ENCODE measurements at places on chromosomes 1 and 21.

DNA sequence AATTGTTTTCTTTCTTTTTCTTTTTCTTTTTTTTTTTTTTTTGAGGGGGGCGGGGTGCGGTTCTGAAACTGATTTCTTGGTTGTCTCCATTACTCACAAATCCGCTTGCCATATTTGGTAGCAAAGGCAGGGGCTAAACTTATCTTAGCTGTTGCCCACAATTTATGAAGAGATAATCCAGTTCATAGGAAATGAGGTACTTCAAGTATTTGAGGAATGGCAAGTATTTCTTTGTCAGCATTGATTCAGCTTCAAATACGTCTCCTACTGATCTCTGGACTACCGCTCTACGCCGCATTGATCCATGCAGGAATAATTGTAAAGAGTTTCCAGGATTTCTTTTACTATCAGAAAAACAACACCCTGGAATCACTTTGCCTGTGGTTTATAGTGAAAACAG, 289.2 kb upstream of the DPYD start:
- DNase-seq = no peak

GRCh38 chr1:151529781-151530180, 10.3 kb upstream of the TUFT1 start:
- no peak for DNase-seq

DNA sequence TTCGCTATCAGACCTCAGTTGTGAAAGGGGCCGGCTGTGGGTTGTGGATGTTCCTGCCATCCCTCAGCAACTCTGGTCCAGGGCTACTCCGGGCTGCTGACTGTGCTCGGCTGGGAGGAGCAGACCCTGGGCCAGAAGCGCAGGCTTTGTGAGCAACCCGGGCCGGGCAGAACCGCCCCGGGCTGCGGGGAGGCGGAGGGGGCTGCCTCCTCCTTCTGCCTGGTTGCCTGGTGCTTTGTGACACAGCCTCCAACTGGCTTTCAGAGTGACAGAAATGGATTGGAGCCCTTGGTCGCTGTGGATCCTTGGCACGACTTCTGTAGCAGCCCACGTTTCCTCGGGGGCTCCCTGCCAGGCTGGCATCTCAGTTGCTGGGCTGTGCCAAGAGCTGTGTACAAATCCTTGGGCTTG, 10.0 kb downstream of the DRAXIN start:
- DNase-seq = no peak

DNA sequence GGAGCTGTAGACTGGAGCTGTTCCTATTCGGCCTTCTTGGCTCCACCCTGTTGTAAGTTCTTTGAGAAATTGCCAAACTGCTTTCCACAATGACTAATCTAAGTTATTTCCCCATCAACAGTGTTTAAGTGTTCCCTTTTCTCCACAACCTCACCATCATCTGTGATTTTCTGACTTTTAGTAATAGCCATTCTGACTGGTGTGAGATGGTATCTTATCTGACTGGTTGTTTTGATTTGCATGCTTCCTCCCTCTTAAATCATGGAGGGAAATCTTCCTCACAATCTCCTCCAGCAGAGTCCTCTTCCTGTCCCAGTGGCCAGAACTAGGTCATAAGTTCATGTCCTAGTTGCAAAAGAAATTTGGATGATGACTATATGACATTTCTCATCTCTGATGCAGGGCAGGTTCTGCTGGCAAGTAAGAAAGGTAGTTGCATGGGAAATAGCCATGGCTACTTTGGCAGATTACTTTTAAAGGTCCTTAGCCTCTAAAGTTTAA, 294.0 kb downstream of the LRRC40 start:
- DNase-seq = no peak

- DNase-seq = no peak
Observed at GRCh38 chr1:94543893-94544635, 2.5 kb upstream of the F3 start.

GRCh38 chr21:14964621-14965020, 100.2 kb downstream of the NRIP1 start:
- DNase-seq = no peak

DNA sequence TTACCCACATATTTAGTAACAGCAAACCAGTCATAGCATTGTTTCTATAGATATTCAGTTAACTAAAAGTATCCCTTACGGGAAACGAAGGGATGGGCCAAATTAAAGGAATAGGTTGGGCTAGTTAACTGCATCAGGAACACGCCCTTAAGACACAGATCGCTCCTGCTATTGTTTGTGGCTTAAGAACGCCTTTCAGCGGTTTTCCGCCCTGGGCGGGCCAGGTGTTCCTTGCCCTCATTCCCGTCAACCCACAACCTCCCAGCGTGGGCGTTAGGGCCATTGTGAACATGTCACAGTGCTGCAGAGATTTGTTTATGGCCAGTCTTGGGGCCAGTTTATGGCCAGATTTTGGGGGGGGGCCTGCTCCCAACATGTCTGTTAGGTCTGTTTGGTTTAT, 14.7 kb downstream of the TNFRSF18 start:
- no peak for DNase-seq

GRCh38 chr1:63214553-63214952, 107.8 kb upstream of the FOXD3 start:
- DNase-seq = no peak

DNA sequence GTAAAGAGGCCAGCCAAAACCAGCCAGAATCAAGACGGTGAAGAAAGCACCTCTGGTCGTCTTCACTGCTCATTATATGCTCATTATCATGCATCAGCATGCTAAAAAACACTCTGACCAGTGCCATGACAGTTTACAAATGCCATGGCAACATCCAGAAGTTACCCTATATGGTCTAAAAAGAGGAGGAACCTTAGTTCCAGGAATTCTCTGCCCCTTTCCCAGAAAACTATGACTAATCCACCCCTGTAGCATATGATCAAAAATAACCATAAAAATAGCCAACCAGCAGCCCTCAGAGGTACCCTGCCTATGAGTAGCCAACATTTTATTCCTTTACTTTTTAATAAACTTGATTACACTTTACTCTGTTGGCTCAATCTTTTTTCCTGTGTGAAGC, 34.2 kb upstream of the PBX1 start:
- no peak for DNase-seq

- DNase-seq = no peak
Observed at GRCh38 chr1:64476251-64476952, 6.5 kb downstream of the CACHD1 start.

- DNase-seq = no peak
Observed at GRCh38 chr1:33466159-33466558, 6.3 kb upstream of the ZSCAN20 start.

DNA sequence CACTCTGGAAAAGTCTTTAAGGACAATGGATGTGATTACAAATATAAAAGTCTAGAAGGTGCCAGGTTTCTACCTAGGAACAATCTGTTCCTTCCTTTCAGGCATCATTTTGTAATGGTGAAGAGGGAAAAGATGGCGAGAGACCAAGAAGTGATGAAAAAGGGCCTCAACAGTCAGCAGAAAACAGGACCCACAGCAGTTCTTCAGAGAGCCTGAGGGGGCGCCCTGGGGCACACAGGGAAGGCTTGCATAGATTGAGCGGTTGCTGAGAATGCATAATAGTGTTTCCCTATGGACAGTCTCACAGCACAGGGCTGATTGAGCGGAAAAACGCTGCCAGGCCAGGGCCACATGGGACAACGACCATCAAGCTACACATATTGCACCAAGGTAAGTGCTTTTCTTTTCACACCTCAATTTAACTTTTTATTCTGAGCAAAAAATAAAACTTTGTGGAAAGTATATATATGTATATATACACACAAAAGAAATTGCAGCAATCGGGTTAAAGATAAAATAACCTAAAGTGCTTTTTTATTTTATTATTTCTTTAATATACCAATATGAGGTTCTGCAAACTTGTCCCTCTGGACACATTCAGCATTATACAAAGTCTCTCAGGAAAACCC, 3.1 kb upstream of the YRDC start:
- DNase-seq = peak; percentile 81

GRCh38 chr1:40840526-40841323, 21.4 kb downstream of the CITED4 start:
- DNase-seq = no peak

- DNase-seq = no peak
Observed at GRCh38 chr1:10813799-10814198, 17.4 kb upstream of the CASZ1 start.

DNA sequence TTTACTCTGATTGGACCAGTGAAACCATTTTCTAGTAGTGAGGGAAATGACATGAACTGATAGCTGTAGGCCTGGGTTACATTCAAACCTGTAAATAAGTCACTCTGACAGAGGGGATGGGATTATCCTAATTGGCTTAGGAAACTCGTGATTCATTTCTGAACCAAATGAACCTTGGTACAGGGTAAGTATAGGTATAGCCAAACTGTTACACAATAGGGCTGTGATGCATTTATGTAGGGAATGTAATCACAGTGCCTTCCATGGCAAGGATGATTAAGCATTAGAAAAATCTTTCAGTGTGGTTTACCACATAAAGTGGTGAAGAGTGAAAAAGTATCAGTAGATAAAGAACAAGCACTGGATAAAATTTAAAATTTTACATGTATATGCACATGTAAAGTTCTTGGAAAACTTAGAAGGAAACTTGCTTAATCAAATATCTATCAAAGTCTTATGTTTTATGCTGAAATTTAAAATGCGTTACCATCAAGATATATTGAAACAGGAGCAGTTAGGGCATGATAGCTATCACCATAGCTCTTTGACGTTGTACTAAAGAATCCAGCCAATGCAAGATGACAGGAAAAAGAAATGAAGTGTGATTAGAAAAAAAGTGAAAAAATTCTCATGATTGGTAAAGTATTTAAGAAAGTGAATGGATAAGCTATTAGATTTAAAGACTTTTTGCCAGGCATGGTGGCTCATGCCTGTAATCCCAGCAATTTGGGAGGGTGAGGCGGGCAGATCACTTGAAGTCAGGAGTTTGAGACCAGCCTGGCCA, 63.0 kb downstream of the RABGAP1L start:
- no peak for DNase-seq

GRCh38 chr21:31666445-31667010, 7.0 kb downstream of the SOD1 start:
- DNase-seq = no peak

DNA sequence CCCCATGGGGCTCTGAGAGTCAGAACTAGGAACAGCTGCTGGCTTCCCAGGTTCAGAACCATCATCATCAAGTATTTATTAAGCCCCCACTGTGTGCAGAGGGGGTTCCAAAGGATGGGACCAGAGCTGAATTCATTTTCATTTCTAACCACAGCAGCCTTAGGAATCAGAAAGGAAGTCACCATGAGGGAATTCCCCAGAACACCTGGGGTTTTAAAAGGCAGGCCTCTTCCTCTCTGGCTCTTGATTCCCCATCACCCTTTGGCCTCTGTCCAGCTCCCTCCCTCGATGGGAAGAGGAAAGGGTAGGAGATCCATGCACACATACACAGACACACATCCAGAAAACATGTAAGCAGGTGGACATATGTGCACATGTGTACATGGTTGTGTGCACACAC, 1.3 kb upstream of the KCNN3 start:
- DNase-seq = no peak

- DNase-seq = no peak
Observed at GRCh38 chr1:15956150-15956549, 19.8 kb downstream of the ZBTB17 start.

- DNase-seq = no peak
Observed at GRCh38 chr1:3227893-3228292, 158.9 kb downstream of the PRDM16 start.

DNA sequence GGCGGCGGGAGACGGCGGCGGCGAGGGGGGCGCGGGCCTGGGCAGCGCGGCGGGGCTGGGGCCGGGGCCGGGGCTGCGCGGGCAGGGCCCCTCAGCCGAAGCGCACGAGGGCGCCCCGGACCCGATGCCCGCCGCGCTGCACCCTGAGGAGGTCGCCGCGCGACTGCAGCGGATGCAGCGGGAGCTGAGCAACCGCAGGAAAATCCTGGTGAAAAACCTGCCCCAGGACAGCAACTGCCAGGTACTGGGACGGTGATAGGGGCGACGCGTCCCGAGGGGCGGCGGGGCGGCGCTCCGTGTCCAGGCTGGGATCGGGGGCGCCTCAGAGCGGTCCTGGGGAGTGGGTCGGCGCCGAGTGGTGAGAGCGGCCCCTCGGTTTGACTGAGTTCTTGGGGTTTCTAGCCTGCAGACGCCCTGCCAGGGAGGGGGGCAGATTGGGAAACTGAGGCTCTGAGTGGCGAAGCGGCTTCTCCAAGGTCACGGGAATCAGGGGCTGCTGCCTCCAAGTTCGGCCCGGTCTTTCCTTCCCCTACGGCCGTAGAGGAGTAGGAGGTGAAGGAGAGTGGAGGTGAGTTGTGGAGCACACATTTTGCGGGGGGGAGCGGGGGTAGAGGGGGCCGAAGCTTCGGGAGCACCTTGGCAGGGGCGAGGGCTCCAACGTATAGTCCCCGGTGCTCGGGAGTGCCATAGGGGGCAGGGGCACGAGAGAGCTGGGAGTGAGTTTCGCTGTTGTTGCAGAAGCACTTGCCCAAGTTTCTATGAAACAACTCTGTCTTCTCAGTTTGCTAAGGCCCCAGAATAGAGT, 508 bp downstream of the RAVER2 start:
- peak; percentile 63 for DNase-seq

Data from stimulated activated effector memory CD8-positive, alpha-beta T cell treated with anti-CD3 and anti-CD28 coated beads, Interleukin-12 subunit alpha, Interleukin-12 subunit beta, amount 100 ng/mL, for 72 hours (primary cell).